ENCODE measurements at places on chromosomes 1 and 21. TPM values are rescaled to one million over a fixed set of nuclear protein-coding genes. Genes with fewer than 3 reads are reported as not detected.

DHRS3 gene
- total RNA-seq = 87.7 TPM

SAMSN1 gene
- 1.1 TPM for total RNA-seq

ILF2 gene
- 166 TPM for total RNA-seq

CHIA gene
- total RNA-seq = not detected
